ENCODE measurements at places on chromosomes 11 and 22.

DNA sequence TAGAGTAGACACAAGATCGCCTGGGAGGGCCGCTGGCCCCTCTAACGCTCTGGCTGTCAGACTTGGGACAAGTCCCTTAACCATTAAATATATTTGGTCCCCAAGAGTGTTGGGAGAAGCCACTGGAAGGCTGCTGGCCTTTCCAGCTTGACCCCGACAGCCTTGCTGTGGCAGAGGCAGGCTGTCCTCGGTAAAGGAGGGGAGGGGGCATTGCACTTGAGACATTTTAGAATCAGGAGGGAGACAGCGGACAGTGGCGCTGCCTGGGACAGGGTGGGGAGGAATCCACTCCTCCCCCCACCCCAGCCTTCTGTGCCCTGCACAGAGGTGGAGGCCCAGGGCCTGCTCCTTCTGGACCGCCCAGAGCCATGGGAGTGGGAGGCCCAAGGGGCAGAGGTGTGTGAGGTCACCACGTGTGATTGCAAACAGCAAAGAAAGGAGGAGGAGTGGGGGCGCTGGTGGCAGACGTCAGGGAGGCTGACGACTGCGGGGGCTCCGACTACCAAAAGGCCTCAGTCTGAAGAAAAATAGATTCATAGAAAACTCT lies 28.9 kb downstream of the APOL1 start:
- no peak for DNase-seq

DNA sequence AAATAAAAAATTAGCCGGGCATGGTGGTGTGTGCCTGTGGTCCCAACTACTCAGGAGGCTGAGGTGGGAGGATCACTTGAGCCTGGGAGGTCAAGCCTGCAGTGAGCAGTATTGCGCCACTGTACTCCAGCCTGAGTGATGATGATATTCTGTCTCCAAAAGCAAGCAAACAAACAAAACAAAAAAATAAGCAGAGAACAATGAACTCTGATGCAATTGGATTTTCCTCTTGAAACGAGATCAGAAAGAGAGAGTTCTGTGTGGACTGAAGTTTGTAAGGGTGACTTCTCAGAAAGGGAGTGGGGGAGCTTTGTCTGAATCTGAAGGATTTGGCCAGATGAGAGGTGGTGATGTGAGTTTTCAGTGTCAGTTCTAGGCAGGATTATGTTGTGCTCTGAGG lies 6.0 kb upstream of the TMEM123 start:
- no peak for DNase-seq

DNA sequence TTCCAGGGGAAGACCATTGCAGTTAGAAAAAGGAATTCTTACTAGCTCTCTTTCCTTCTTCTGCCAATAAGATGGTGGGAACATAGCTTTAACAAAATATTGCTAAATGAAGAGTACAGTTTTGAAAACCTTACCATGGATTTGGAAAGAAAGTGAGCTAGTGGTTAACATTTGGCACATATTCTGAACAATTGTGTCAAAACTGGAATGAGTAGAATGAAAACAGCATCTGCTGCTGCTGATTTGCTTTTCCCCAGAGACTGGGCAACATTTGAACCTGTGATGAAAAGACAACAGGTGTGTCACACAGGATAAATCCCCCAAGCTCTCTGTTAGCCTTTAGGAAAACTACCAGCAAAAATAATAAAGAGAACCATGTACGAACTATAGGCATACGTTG lies 761.4 kb downstream of the KCNA4 start:
- DNase-seq: no peak

- DNase-seq: no peak
Measured at GRCh38 chr11:20522536-20522935, 76.9 kb upstream of the SLC6A5 start.

Data from stimulated activated CD8-positive, alpha-beta memory T cell treated with anti-CD3 and anti-CD28 coated beads, Interleukin-7, amount 100 ng/mL, for 1 hour (primary cell).